ENCODE measurements at places on chromosomes 12 and 14. TPM values are rescaled to one million over a fixed set of nuclear protein-coding genes. Genes with fewer than 3 reads are reported as not detected.

The NRXN3 gene
- total RNA-seq: 0.75 TPM

The AICDA gene
- 0.05 TPM for total RNA-seq

The GLT1D1 gene
- total RNA-seq: not detected

The AKAP3 gene
- total RNA-seq: 0.18 TPM

The LRRC43 gene
- 0.37 TPM for total RNA-seq

The HOXC12 gene
- not detected for total RNA-seq

The DHRS2 gene
- 7.5 TPM for total RNA-seq

The SMAGP gene
- 20.2 TPM for total RNA-seq

All from A549 treated with CORT108297 at 1 μM for 4 hours (cell line).